Activated naive CD8-positive, alpha-beta T cell treated with anti-CD3 and anti-CD28 coated beads for 36 hours (primary cell): ENCODE measurements at places on chromosomes 4 and X. TPM values are rescaled to one million over a fixed set of nuclear protein-coding genes. Genes with fewer than 3 reads are reported as not detected.

Gene OCRL
- total RNA-seq = 4.0 TPM

DNA sequence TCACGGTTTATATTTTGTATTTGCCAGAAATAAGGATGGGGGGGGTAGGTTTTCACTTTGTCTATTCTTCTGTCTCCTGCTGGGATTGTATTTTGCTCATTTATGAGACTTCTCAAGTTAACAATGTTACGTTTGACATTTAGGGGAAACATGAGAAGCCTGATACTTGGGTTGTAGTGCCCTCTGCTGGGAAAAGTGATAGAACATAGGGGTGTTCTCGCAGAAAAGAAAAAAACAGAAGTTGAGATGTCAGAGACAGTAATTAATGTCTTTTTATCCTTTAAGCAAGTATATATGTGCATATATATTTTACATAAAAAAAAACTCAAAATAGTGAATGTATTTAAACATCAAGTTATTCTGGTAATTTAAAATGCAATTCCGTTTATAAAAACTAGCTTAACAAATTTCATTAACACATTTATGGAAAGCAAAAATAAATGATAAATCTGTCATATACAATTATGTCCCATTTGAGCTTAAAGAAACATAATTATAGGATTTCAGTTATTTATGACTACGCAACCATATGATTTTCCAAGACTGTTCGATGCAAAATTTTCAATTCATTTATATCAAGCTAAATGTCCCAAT, 46.0 kb upstream of the TMPRSS11F start:
- H3K4me1 ChIP-seq = peaks cover 2% of the 10 kb centered on the region
- H3K27ac ChIP-seq = no peak overlapping the region
- peak; percentile 18 for DNase-seq
- H3K4me3 ChIP-seq = no peak overlapping the region

- no peak overlapping the region for H3K4me3 ChIP-seq
- no peak for DNase-seq
- no peaks in the 10 kb centered on the region for H3K27me3 ChIP-seq
- no peaks in the 10 kb centered on the region for H3K4me1 ChIP-seq
- H3K36me3 ChIP-seq = no peaks in the 10 kb centered on the region
These were observed 35.0 kb downstream of the CLDN2 start for GRCh38 chrX:106955004-106955772.

- DNase-seq = no peak
- no peaks in the 10 kb centered on the region for H3K27me3 ChIP-seq
- peaks cover 31% of the 10 kb centered on the region for H3K4me1 ChIP-seq
- peaks cover 22% of the 10 kb centered on the region for H3K36me3 ChIP-seq
- peak overlapping the region; percentile 11 for H3K4me3 ChIP-seq
These were observed 33.0 kb upstream of the MAP3K15 start for GRCh38 chrX:19548279-19548678.

- no peaks in the 10 kb centered on the region for H3K4me1 ChIP-seq
- H3K27ac ChIP-seq = no peak overlapping the region
- H3K36me3 ChIP-seq = peaks cover 12% of the 10 kb centered on the region
- no peaks in the 10 kb centered on the region for H3K27me3 ChIP-seq
- H3K4me3 ChIP-seq = no peak overlapping the region
These were observed 202.5 kb upstream of the MAB21L2 start for GRCh38 chr4:150379454-150379853.

Gene GUCY1B1
- total RNA-seq = 0.27 TPM

Gene ADH4
- not detected for total RNA-seq

Gene RTL5
- total RNA-seq = 0.08 TPM

DNA sequence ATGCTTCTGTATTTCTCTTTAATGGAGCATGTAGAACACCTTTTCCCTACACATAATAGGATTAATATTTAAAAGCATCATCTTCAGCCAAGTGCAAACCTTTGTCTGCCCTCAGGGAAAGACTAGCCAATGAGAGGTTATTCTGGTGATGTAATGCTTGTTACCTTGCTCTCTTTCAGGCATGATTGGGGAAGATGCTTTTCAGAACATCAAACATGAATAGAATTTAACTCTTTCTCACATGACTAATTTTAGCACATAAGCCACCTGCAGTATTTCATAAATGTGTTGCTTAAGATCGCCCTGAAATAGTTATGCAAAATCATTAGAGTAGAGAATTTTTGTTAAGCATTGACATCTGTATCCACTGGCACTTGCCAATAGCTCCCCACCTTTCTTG, 10.7 kb upstream of the EPGN start:
- peaks cover 3% of the 10 kb centered on the region for H3K36me3 ChIP-seq
- H3K4me3 ChIP-seq = no peak overlapping the region
- no peaks in the 10 kb centered on the region for H3K27me3 ChIP-seq

Gene TCEAL2
- total RNA-seq = 0.40 TPM

DNA sequence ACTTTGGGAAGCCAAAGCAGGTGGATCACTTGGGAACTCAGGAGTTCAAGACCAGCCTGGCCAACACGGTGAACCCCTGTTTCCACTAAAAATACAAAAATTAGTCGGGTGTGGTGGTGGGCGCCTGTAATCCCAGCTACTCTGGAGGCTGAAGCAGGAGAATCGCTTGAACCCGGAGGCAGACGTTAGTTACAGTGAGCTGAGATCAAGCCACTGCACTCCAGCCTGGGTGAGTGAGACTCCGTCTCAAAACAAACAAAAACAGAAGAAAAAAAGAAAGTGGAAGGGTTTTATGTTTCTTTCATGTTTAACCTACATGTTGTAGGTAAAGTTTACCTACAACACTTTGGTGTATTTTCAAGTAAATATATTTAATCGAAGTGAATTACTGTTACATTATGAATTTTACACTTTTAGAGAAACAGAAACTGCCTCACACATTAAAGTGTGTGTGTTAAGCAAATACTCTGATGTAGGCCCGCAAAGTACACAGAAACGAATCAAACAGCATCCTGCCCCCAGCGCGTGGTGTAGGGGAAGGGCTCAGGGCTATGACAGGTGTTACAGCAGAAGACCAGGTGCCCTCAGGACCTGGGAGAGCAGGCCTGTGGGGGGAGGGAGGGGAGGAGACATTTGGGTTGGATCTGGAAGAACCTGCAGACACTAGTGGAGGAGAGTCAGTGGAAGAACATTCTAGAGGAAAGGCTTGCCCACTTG, 39.0 kb downstream of the PTTG2 start:
- DNase-seq = no peak
- peak overlapping the region; percentile 29 for H3K4me3 ChIP-seq
- H3K4me1 ChIP-seq = peaks cover 63% of the 10 kb centered on the region

- H3K36me3 ChIP-seq = no peaks in the 10 kb centered on the region
- peak; percentile 13 for DNase-seq
- no peaks in the 10 kb centered on the region for H3K27me3 ChIP-seq
- H3K4me3 ChIP-seq = no peak overlapping the region
- H3K27ac ChIP-seq = no peak overlapping the region
- H3K4me1 ChIP-seq = peaks cover 6% of the 10 kb centered on the region
These were observed 65.8 kb downstream of the RASGEF1B start for GRCh38 chr4:81405900-81406401.

DNA sequence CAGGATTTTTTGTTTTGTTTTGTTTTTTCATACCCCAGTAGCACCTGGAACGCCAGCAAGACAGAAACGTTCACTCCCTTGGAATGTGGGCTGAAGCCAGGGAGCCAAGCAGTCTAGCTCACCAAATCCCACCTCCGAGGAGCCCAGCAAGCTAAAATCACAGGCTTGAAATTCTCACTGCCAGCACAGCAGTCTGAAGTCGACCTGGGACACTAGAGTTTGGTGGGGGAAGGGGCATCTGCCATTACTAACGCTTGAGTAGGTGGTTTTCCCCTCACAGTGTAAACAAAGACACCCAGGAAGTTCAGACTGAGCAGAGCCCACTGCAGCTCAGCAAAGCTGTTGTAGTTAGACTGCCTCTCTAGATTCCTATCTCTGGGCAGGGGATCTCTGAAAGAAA, 99.6 kb upstream of the FGF16 start:
- no peaks in the 10 kb centered on the region for H3K4me1 ChIP-seq
- no peak overlapping the region for H3K27ac ChIP-seq
- H3K27me3 ChIP-seq = no peaks in the 10 kb centered on the region

DNA sequence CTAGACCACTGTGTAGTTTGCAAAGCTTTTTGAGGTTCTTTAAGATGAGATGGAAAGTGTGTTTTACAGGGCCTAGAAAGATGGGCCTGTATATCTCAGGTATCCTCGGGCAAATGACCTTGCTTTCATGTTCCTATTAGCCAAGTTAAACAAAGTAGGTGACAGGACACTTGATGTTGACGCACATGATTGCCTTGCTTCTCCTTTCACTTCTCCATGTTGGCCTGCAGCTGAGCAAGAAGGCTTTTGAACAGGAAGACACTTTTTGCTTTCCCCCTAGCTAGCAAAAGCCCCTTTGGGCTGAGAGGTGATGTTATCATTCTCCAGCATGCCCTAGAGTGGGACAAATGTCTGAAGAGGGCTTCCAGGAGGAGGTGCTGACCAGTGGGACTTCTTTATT, 202.1 kb downstream of the GPC3 start:
- no peak overlapping the region for H3K27ac ChIP-seq
- no peaks in the 10 kb centered on the region for H3K36me3 ChIP-seq
